Tibial nerve (tissue), 4 donors: ENCODE measurements at places on chromosomes 3 and 15.

- DNase-seq, result no peak
Observed at GRCh38 chr15:98764291-98764690, 116.0 kb downstream of the IGF1R start.

DNA sequence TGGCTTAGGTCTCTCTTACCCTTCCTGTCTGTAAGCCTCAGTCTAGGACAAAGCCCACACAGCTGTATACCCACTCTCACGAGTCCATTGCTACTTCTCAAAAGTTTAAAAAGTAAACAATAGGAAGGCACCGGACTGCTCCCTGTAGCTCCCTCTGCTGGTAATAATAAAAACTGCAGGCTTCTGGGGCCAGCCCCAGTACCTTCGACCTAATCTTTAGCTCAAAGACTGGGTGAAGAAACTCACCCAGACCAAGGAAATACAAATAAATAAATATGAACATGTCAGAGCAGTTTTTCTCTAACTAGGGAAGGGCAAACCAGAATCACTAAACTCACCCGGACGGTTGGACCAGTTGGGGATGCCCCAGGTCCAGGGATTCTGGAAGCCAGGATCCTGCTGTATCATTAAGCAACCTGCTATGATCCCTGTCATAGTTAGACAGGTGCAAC is 5.0 kb downstream of the FAM219B start:
- peak; percentile 65 for DNase-seq

DNA sequence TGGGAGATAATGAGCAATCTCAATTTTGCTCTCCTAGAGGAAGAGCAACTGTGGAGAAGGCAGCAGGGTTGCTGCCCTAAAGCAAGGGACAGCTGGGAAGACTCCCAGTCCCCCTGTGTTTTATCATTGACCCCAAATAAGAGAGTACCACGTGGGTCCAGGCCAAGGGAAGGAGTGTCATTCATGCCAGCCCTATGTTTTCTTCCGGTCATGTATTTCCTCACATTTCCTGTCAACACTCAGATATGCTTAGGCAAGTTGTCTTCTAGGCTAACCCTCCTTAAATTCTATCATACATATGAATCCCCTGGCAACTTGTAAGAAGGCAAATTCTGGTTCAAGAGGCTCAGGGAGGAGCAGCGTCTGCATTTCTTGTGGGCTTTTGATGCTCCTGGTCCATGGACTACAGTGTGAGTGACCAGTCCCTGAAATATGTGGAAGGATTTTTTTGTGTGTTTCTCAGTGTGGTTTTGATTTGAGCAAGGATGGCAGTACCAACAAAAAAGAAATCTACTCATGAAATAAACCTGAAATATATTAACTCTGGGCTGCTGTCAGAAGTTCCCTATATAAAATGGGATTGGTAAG is 31.9 kb upstream of the RPP14 start:
- DNase-seq, result no peak

- DNase-seq, result no peak
Observed at GRCh38 chr15:27617013-27617412, 482.1 kb downstream of the OCA2 start.

DNA sequence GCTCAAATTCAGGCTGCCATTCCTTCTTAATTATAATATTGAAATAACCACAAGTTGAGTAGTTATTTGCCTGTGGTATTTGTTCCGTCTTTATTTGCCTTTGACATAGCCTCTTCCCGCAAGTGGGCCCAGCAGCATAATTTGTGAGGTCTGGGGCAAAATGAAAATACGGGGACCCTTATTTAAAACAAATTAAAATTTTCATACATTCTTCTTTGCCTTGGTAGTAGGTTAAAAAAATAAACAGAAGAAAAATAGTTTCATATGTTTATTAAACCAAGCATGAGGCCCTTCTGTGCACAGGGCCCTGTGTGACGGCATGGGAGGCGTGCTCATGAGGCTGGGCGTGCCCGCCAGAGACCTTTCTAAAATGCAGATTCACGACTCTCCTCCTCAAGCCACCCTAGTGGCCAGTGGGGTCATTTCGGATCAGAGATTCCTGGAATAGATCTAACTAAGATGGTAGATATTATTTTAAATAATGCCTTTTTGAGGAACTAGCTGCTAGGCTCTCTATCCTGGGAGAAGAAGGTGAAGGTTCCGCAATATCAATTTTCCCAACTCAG is 35.4 kb downstream of the MASP1 start:
- DNase-seq, result no peak

DNA sequence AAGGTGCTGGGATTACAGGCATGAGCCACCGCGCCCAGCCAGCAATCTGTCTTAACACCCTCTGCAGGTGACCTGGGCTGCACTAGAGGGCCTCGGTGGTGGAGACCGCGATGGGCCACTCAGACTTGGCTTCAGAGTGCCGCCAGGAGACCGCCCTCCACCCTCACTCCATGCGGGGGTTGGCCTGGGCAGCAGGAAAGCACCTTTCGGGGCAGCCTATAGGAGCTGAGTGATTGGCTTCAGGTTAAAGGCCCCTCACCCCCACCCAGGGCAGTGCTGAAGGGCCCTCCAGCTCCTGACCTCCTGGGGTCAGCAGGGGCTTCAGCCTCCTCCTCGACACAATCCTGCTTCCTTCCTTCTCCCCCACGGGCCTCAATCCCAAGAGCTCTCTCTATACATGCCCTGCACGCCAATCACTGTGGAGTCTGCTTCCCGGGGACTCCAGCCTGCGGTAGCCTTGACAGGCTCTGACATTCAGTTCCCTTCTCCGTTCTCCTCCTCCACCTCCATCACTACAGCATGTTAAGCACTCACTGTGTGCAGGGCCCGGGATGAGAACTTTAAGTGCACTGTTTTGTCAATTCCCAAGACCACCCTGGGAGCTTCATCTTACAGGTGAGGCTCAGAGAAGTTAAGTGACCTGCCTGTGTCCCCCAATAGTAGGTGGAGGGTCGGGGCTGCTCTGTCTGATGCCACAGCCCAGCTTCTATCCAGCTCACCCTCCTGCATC is 225.3 kb downstream of the XXYLT1 start:
- no peak for DNase-seq

DNA sequence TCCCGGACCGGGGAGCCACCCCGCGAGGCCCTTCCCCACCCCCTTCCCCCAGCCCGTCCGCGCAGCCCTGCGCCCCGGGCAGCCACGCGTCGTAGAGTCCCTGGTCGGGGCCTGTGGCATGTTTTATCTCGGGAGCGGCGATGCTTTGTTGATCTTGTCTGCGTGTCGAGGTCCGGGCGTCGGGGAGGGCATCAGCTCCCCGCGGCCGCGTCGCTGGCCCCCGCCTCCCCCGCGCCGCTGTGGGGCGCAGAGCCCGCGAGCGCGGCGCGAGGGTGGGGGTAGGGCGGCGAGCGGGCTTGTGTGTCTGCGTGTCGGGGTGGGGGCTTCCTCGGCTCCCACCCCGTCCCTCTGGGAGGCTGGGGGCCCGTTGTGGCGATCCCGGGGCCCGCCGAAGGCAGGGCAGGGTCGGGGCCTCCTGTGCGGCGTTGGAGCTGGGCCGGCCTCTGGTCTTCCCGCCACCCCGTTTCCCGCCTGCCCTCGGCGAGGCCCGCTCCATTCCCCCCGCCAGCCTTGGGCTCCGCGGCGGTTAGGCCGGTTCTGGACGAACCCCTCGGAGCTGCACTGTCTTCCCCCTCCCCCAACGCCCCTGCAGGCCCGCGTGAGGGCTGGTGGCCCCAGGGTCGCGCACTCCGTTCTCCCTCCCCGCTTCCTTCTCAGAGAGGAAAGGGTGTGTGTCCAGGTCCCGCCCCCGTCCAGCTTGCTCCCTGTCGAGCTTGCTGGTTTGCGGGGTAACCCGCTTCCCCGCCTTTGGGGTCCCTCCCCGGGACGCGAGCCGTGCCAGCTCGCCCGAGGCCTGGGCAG is 695 bp downstream of the GMPS start:
- peak; percentile 41 for DNase-seq
